Stimulated activated CD8-positive, alpha-beta memory T cell treated with anti-CD3 and anti-CD28 coated beads, Interleukin-7, amount 100 ng/mL, for 1 hour (primary cell): ENCODE measurements at places on chromosomes 7 and 10.
A peak's percentile ranks its signal among the peaks of the same experiment; 100 is the strongest.

DNA sequence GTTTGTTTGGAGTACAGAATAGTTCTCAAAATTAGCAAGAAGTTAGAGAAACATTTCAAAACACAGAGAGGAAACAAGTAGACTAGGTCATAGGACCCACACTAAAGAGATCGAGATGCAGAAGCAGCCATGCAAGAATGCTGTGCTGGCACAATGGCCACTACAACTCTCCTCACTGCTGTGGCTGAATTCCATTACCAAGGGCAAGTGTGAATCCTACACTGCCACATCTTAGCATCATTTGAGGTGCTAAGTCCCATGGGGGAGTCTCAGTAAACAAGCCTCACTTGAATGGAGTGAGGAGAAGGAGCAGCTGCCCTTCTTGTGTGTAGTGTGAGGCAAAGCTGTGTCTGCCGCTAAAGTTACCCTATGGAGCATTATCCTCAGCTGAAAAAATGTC, 56.7 kb downstream of the PCLO start:
- DNase-seq: no peak

GRCh38 chr10:67771200-67771599, 66.8 kb downstream of the DNAJC12 start:
- DNase-seq: no peak

GRCh38 chr10:8073691-8074416, 19.4 kb downstream of the GATA3 start:
- DNase-seq: no peak

GRCh38 chr7:70599446-70600190, 532.3 kb upstream of the GALNT17 start:
- DNase-seq: no peak

- no peak for DNase-seq
Observed at GRCh38 chr10:111824128-111824527, 359.4 kb downstream of the GPAM start.

- DNase-seq: no peak
Observed at GRCh38 chr7:117071551-117071950, 118.2 kb downstream of the ST7 start.

- no peak for DNase-seq
Observed at GRCh38 chr10:22379059-22379458, 33.8 kb downstream of the SPAG6 start.

GRCh38 chr7:18558503-18558902, 63.0 kb downstream of the HDAC9 start:
- DNase-seq: no peak

- DNase-seq: peak; percentile 53
Observed at GRCh38 chr10:70558871-70559810, 43.4 kb downstream of the PRF1 start.

GRCh38 chr7:135207406-135208101, 3.8 kb downstream of the WDR91 start:
- no peak for DNase-seq

DNA sequence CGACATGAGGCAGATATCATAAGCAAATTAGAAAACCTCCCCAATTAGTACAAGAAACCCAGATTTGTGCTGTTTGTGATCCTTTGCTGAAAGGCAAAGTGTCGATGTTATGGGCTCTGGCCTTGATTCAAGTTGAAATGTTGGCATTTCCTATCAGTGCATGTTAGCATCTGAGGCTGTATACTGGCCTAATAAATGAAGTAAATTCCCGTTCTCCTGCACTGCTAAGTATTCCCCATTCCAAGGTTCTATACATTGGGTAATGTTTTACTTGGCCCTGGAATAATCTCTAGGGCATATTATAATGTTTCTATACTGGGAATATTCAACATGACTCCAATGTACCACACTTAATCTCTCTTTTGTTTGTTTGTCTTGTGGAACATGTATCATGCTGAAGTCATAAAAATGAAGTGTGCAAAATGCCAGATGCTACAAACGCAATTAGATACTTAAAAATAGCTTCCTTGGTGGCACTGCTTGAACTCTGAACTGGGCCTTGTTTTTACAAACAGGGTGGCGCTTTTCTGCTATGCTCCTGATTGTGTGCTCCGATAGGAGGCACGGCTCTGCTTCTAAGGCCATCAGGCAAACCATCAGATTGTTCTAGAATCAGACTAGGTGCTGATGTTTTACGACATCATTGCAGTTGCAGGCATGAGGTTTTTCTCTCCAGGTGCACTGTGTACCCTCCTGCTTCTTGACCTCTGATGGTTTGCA, 156.7 kb upstream of the TCF7L2 start:
- DNase-seq: no peak

GRCh38 chr7:113389112-113389646, 270.8 kb upstream of the SMIM30 start:
- no peak for DNase-seq

DNA sequence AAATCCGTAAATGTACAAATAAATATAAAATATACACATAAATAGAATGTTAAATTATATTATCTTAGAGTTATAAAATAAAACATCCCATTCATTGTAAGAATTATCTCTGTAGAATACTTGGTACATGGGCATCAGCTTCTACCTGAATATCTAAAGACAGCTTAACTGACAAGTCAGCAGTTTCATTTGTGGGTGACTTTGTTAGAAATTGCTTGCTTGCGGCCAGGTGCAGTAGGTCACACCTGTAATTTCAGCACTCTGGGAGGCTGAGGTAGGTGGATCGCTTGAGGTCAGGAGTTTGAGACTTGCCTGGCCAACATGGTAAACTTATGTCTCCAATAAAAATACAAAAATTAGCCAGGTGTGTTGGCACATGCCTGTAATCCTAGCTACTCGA, 14.6 kb downstream of the PCGF6 start:
- DNase-seq: no peak

- no peak for DNase-seq
Observed at GRCh38 chr10:95503001-95503400, 58.2 kb downstream of the SORBS1 start.

GRCh38 chr7:110841840-110842545, 248.9 kb upstream of the LRRN3 start:
- no peak for DNase-seq

DNA sequence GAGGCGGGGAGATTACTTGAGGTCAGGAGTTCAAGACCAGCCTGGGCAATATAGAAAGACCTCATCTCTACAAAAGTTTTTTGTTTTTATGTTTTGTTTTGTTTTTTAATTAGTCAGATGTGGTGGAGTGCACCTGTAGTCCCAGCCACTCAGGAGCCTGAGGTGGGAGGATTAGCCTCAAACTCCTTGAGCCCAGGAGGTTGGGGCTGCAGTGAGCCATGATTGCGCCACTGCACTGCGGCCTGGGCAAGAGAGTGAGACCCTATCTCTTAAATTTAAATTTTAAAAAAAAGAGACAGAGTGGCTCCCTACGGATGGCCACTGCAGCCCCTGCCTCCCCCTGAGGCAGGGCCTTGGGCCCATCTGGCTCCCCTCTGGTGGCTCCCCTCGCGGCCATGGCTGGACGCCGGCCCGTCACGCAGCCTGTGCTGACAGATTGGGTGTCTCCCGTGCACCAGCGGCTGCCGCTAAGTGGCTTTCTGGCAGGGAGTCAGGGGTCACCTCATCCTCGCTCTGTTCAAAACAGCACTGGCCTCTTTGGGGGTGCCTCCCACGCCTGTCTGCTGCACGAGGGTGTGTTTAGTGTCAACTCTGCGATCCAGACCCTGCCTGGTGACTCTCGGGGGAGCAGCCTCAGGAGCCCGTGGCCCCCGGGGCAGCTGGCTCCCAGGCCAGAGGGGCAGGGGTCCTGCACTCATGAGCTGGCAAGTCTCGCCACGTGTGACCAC, 44.4 kb upstream of the ELN start:
- no peak for DNase-seq

- no peak for DNase-seq
Observed at GRCh38 chr7:30206942-30207341, 72.2 kb downstream of the MTURN start.

GRCh38 chr7:141550386-141551093, 670 bp upstream of the AGK start:
- DNase-seq: no peak

- DNase-seq: no peak
Observed at GRCh38 chr10:26212511-26212910, 4.1 kb upstream of the GAD2 start.

GRCh38 chr10:29407280-29407858, 118.5 kb downstream of the LYZL1 start:
- DNase-seq: no peak

DNA sequence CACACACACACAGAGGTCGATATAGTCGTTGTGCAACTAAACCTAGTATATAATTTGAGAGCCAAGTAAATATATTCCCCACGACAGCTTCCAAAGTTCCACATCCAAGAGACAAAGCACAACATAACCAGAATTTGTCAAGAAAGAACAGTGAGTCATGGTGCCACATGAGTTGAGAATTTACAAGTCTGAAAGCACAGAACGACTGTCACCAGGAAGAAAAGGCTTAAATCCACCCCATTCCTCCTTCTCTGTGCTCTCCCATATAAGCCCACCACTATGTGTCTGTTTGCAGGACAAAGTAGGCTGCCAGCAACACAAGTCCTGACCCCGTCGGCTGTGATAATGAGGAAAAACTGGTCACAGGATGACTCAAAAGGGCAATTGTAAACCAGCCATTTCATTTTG, 32.8 kb downstream of the GSAP start:
- no peak for DNase-seq

DNA sequence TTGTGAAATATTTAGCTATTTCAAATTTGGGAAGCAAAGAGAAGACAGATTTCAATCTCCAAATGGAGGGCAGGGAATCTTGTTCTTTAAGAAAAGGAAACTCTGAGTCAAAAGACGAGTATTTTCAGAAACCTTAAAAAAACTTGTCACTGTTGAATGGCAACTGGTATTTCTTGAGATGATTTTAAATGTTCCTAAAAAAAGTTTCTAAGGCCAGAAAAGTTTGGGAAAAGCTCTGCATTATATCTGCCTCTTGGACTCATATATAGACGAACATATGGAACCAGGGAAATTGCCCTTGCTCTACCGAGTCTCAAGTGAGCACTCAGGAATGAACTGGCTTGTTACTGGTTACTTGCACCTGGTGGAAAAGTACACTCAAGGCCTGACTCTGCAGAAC, 69.5 kb downstream of the ADAM22 start:
- no peak for DNase-seq

- DNase-seq: no peak
Observed at GRCh38 chr10:111116762-111117445, 40.1 kb downstream of the ADRA2A start.

GRCh38 chr10:28293236-28294168, 9.4 kb downstream of the MPP7 start:
- DNase-seq: no peak
